ENCODE measurements at places on chromosomes 5 and 9.

- DNase-seq = no peak
Observed at GRCh38 chr9:99044827-99045226, 60.1 kb upstream of the TGFBR1 start.

GRCh38 chr5:147746986-147747385 is 35.5 kb downstream of the JAKMIP2 start:
- no peak for DNase-seq

DNA sequence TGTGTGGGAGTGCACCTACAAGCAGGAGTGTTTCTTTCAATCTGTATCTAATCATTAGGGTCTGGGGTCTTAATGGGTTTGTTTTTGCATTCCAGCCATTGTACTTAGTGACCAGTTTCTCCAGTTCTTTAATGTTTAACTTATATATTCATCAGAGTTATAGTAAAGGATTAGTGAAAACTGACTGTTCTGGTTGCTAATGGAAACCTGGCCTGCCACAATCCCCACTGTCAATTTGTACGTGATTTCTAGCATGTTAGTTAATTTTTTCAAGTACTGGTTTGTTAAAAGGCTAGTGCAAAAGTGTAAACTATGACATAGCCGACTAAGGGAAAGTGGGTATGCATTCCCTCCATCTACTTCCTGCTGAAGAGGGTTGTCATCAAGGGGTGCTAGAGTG is 276.1 kb downstream of the HTR1A start:
- no peak for DNase-seq

DNA sequence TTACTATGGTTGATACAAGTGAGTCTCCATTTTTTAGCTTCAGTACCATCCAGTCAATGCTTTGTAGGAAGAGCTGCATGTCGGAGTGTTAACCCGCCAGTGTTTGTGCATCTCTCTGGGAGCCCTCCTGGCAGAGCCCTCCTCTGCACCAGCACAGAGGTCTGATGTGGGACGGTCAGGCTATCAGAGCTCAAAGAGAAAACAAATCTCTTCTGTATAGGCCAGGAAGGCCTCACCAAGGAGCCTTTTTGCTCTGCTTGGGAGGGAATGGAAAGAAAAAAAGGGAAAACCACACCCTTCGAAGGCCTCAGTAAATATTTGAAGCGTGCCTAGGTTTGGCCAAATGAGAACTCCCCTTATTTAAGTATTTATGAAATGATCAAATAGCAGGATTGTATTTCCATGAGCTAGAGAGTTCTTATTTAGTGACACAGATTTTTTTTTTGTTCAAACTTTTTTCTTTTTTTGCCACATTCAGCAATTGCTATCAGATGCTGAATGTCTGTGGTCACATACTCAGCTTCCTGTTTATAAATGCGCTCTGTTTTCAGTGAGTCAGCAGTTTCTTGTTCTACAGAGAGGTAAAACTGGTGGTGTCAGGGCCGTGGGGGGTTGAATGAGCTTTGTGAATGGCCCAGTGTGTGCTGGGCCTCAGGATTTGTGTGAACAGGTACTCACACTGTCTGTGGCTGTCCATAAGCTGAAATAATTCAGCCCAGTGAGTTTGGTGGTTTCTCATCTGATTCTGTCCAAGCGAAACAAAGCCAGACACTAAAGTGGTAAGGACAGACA is 226.6 kb downstream of the SNX18 start:
- peak; percentile 15 for DNase-seq

GRCh38 chr9:87580941-87581438 is 83.3 kb downstream of the DAPK1 start:
- DNase-seq = no peak

- no peak for DNase-seq
Observed at GRCh38 chr5:140113180-140113698, 670 bp upstream of the PURA start.

- DNase-seq = no peak
Observed at GRCh38 chr9:77018058-77018968, 1.1 kb upstream of the FOXB2 start.

GRCh38 chr9:74218385-74219063 is 278.6 kb upstream of the RORB start:
- DNase-seq = no peak

DNA sequence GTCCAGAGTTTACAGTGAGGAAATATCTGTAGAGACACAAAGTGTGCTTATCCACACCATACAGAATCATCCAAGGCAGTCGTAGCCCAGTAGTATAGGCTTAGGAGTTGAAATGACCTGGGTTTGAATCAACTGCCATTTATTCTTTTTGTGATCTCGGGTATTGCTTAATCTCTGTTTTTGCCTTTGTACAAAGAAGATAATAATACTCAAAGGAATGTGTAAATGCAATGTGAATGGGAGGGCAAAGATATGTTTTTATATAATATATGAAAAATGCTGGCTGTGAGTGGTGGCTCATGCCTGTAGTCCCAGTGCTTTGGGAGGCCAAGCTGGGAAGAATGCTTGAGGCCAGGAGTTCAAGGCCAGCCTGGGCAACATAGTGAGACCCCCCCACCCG is 141.1 kb downstream of the SPATA31D1 start:
- no peak for DNase-seq

DNA sequence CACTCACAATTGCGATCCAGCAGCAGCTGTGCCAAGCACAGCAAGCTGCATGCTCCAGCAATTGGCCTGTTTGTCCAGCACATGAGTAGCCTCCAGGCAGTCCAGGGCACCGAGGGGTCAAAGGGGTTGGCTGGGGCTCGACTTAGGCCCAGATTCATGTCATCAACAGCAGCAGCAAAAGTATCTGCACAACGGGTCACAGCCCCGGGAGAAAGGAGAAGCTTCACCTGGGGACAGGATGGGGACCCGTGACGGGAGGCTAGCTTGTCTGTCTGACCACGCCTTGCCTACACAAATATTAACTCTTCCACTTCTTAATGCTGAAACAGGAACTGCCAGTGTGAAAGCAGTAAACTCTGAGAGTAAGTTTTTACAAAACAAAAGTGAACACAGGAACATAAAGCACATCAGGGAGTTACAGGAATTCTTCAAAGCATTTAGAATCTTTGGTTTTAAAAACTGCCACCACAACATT is 191.2 kb downstream of the PIK3R1 start:
- no peak for DNase-seq

- no peak for DNase-seq
Observed at GRCh38 chr9:77131399-77131798, 45.9 kb upstream of the VPS13A start.

DNA sequence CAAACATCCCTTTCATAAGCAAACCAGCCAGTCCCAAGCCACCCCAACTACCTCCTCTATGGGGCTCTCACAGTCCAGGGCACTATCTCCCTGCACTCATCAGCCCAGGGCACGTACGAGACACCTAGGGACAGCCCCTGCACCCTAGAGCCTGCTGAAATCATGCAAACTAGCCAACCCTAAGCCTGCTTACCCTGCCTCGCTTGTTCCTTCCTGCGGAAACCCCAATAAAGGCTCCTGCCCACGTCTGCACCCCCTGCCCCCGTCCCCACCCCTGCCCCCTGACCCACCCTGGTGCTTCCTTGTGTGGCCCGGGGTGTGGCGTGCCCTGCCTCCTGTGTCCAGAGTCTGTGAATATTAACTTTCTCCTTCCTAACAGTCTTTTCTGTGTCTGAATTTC is 135.9 kb downstream of the GADD45G start:
- peak; percentile 27 for DNase-seq

DNA sequence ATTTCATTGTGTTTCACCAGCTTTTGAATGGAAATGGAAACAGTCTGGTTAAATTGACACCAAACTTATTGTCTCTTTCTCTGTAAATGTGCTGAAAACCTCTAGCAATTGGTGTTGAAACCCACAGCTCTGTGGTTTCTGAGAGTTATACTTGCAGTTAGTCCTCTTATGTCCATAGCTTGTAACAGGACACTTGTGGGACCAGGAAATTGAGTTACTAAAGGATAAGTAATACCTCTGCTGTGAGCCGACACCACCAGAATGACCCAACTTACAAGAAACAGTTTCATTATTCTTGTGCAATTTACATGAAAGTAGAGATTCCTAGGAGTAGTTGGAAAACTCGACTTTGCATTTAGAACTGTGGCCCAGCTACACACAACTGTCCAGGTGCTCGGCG is 191.5 kb downstream of the CFAP90 start:
- DNase-seq = no peak

GRCh38 chr5:14720236-14720923 is 55.9 kb downstream of the OTULIN start:
- DNase-seq = no peak

DNA sequence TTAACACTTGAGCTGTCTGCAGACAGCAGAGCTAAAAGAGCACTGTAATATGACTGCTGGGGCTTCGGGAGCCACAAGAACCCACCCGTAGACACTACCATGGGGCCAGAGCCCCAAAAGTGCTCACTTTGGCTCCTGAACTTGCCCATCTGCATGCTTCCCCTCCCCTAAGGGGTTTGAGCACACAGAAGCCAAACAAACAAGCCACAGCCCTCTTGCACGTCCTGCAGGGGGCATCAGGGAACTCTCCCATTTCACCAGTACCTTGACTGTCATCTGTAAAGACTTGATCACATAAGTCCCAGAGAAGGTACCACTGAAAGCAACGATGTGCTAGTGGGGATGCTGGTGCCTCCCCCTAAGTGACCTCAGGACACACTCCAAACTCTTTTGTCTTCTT is 681.8 kb downstream of the SEMA5A start:
- no peak for DNase-seq

- no peak for DNase-seq
Observed at GRCh38 chr5:147348451-147348850, 113.6 kb downstream of the STK32A start.

- no peak for DNase-seq
Observed at GRCh38 chr9:98429613-98430012, 174.2 kb upstream of the TBC1D2 start.

DNA sequence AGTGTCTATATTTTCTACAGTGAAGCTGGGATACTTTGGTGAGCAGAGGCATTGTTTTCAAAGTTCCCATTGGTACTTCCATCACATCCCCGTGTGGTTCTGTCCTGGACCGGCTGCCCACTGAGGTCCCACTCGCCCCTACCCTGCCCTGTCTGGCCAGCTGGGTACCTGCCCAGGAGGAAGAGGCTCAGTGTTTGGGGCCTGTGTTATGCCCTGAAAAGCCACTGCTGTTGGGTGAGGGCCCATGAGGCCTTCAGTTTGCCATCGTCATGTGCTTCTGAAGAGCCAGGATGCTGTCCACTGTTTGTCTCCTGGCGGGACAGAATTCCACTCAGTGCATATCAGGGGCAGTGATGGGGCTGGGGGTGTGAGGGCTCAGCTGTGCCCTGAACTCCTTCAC is 2.6 kb upstream of the CEP72 start:
- no peak for DNase-seq

DNA sequence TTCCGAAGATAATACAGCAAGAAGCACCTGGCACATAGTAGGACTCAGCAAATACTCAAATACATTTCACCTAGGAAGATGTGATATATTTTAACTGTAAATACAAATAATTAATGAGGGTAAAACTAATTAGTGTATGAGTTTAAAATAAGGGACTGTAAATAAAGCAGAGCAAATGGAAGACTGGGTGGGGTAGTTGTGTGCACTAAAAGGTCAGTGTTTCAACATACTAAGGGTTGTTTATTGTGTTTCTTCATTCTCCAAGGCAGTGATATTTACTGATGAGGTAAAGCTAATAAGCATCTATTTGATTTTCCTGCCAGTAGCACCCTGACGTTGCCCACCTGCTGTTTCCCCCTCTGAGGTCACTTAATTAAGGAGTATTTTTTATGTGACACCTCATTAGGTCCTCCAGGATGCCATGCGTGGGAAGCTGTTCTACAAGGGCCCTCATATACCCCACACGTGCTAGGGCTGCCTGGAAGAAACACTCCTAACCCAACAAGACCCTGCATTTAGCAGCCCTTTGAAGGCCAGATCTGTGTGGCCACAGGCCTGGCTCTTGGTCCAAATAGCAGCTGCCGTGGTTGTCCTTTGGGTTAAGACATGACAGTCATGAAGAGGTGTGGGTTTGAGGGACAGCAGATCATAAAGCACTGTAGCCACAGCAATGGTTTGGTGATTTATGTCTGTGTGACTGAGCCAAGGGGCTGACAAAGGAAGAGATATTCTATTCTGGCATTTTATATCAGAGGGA is 97.5 kb upstream of the RPS23 start:
- no peak for DNase-seq

GRCh38 chr9:35682051-35682450 is 7.7 kb downstream of the TPM2 start:
- no peak for DNase-seq

GRCh38 chr9:126084008-126084407 is 242.6 kb upstream of the MVB12B start:
- no peak for DNase-seq

Measured in stimulated activated CD4-positive, alpha-beta T cell treated with anti-CD3 and anti-CD28 coated beads, Interleukin-4, amount 100 ng/mL, for 48 hours (primary cell).